ENCODE measurements at places on chromosomes 7 and 10. TPM values are rescaled to one million over a fixed set of nuclear protein-coding genes. Genes with fewer than 3 reads are reported as not detected.

DNA sequence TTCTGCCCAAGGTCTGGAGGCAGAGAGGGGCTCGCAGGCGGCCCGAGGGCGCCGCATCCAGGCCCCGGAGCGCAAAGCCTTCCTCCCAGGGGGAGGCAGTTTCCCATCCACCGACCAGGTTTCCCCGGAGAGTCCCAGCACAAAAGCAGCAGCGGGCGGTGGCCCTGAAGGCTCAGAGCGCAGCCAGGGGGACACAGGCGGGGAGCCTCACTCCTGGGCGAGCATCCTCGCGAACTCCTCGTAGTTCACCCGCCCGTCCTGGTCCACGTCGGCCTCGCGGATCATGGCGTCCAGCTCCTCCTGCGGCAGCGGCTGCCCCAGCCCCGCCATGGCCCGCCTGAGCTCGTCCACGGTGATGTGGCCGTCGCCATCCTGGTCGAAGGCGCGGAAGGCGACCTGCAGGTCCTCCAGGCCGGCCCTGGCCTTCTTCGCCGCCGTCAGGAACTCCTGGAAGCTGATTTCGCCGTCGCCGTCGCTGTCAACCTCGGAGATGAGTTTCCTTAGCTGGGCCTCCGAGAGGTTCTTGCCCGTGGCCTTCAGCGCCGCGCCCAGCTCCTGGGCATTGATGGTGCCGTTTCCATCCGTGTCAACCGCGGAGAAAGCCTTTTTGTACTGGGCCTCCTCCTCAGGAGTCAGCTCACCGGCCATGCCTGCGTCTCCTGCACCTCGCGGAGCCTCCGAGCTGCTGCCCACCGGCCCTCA, 428 bp downstream of the CALML5 start:
- DNase-seq, result no peak

Gene TECPR1
- 45.6 TPM for total RNA-seq

DNA sequence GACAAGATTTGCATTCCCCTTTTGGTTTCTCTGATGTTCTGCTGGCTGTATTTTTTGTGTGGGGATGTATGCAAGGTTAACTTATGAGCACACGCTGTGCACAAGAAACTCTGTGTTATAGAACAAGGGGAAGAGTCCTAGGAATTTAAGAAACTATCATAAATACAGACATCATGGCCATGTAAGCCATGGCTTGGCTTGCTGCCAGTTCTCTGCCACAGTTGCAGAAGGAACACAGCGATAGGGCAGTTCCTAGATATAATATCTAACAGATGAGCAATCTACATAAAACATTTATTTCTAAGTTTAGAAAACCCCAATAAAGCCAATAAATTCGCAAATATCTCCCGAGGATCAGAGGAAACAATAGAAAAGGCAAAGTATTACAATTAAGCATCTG, 153.3 kb downstream of the LRRTM3 start:
- DNase-seq, result no peak

- DNase-seq, result no peak
Measured at GRCh38 chr7:112267944-112268691, 61.6 kb downstream of the ZNF277 start.

GRCh38 chr7:4210821-4211220, 471.3 kb upstream of the FOXK1 start:
- no peak for DNase-seq

Gene RBP3
- not detected for total RNA-seq

DNA sequence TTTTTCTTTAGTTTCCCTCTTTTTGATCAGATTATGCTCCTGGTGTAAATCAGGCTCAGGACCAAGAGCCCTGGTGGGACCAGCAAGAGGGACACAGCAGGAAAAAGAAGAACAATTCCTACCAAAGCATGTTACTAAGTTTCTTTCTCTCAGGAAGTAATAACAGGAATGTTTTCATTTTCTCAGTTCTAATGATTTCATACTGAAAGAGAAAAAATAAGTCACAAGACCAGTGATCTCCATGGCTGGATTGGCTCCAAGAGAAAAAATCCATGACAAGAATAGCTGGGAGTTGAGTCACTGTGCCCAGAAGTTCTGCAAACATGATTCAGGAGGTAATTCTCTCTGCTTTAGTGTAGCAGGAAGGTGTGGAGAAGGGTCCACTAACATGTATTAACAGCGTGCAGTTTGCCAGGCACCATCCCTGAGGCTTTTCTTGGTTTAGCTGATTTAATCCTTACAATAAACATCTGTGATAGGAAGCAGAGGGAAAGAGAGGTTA, 23.8 kb upstream of the IFIT2 start:
- no peak for DNase-seq

Gene TFEC
- total RNA-seq, result 1.2 TPM

DNA sequence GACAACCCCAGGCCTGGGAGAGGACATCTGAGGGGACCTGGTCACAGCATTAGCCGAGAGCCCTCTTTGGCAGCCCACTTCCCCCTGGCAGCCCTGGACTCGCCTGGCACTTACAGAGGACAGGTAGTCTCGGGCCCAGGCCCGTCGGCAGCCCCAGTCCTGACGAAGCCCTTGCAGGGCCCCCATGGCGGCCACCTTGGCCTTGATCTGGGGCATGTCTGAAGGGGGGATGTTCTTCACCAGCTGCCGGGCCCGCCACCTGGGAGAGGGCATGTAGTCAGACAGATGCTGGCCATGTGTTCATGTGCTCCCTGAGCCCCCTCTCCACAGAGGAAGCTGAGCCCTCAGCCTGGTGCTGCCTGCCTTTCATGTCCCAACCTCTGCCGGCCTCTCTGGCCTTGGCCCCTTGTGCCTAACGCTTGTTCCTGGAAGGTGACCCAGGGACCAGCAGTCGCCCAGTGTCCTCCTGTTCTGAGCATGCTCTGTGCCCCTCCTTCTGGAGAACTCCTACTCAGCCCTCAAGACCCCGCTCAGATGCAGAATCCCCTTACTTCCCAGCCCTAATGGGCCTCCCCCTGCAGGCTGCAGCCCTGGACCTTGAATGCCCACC, 13.9 kb downstream of the MYO1G start:
- no peak for DNase-seq

DNA sequence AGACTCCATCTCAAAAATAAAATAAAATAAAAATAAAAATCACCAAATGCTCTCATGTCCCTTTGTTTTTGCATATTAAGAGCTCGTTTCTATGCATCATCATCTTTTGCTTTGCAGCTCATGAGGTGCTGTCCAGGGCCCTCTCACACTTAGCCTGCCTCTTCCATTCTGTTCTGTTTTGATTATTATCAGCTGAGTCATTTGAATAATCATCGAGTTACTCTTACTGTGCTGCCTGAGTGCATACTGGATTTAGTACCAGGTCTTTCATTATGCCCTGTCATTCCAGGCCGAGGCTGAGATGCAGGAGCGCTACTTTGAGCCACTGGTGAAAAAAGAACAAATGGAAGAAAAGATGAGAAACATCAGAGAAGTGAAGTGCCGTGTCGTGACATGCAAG, 33.0 kb downstream of the UCMA start:
- DNase-seq, result no peak

DNA sequence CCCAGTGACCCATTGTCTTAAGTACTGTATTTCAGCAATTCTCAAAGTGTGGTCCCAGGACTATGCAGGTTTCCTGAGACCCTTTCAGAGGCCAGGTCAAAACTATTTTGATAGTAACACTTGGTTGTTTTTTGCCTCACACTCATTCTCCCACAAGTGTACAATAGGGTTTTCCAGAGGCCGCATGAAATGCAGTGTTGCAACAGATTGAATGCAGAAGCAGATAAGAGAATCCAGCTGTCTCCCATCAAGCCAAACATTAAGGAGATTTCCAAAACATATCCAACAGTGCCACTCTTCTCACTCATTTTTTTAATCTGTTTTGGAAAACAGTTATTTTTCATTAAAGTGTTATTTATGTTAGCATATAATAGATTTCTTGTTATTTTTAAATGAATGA, 20.0 kb downstream of the VKORC1L1 start:
- no peak for DNase-seq

Gene MSMB
- total RNA-seq, result not detected

GRCh38 chr7:135209225-135209834, 2.0 kb downstream of the WDR91 start:
- no peak for DNase-seq

Gene CALHM3
- total RNA-seq, result not detected

GRCh38 chr10:122236690-122237306, 34.3 kb upstream of the BTBD16 start:
- no peak for DNase-seq

GRCh38 chr10:56763090-56763489, 402.0 kb upstream of the ZWINT start:
- DNase-seq, result no peak

GRCh38 chr10:116713846-116714245, 28.5 kb downstream of the HSPA12A start:
- DNase-seq, result no peak

- DNase-seq, result no peak
Measured at GRCh38 chr10:112335868-112336265, 38.0 kb upstream of the ACSL5 start.

DNA sequence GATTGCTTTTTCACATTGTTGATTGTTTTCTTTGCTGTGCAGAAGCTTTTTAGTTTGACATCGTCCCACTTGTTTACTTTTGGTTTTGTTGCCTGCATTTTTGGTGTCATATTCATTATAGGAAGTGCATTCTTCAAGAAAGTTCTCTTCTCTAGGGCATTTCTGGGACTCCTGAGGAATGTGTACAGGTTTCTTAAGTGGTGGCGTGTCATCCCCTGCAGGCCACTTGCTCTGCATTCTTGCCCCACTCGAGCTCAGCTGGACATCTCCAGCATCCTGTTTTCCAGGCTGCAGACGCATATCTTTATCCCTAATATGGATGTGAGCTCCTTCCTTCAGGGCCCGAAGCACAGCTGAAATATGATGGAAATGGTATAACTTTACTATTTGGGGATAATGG, 255.6 kb upstream of the HABP2 start:
- DNase-seq, result no peak

DNA sequence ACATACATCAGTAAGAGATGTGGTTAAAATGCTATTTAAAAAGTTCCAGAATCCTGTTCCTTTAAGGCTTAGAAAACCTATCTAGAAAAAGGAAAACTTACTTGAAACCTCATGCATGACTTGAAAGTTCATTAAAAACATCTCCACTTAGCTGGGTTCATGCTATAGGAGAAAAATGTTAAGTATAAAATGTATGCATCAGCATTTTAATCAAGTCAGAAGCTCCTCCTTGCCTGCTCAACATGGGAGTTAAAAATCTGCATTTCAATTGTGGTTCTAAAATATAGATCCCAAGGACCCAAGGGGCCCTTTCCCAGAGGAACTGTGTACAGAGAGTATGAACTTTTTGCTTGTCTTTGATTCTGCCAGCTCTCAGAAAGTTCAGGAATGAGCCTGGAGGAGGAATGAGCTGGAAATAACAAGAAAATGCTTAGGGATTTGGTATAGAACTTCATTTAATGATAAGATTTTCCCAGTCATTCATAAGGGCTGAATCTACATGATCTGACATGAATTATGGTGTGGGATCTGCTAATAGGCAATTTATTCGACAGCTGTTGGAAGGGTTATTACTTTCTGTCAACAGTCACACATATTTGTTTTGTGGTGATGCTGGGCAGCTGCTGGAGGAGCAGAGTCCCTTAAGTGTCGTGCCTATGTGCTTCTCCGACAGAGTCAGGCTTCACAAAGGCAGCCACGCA, 85.6 kb upstream of the MTPN start:
- DNase-seq, result no peak

DNA sequence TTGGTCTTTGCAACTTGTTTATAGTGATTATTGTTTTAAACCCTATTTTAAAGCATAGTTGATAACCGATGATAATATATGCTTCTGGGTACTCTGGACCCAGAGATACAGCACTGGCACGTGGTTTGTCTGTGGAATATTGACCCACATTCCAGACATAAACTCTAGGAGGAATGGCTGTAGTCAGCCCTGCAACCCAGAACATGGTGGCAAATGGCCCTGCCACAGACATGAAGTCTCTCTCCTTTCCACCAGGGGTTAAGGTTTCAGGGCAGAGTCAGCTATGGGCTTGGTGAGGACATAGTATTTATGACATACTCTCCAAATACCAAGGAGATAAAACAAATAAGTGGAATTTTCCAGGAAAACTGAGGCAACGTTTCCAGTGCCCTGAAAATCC, 83.6 kb downstream of the NAMPT start:
- no peak for DNase-seq

- DNase-seq, result no peak
Measured at GRCh38 chr7:157818701-157819454, 482.1 kb downstream of the DNAJB6 start.

DNA sequence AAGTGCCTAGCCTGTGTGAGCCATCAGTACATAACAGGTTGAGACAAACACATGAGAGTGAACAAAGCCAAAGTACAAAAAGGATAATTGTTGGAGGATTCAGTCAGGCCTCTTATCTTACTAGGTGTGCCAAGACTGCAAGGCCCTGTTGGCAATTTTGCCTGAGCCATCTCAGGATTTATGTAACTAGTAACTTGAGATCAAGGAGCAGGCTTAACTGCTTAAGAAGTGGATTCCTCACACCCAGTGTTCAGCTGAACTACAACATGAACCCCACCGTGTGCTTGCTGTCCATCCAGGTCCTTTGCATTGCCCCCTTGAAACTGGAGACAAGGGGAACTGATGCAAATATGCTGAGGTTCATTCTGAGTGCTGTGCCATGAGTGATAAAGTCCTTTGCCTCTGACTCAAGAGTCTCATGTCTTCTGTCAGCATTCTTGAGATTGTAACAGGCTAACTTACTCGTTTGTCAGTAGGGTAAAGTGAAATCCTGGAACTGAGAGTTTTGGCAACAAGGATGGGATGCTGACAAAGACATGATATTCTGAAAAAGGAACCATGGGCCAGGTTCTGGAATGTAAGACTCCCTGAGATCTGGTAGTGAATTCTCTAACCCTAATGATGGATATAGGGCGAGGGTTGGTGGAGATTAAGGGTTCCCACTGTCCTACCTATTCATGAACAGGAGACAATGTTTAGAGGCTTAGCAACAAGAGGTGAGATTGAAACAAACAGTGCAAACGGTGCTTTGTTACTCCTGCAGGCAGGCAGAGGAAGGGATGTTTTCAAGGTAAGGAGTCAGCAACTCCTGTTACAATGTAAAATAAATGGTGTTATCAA, 44.1 kb upstream of the GATAD1 start:
- DNase-seq, result no peak

- DNase-seq, result no peak
Measured at GRCh38 chr10:4243651-4244050, 458.6 kb upstream of the KLF6 start.

GRCh38 chr10:35276889-35277288, 59.4 kb upstream of the CCNY start:
- DNase-seq, result no peak

DNA sequence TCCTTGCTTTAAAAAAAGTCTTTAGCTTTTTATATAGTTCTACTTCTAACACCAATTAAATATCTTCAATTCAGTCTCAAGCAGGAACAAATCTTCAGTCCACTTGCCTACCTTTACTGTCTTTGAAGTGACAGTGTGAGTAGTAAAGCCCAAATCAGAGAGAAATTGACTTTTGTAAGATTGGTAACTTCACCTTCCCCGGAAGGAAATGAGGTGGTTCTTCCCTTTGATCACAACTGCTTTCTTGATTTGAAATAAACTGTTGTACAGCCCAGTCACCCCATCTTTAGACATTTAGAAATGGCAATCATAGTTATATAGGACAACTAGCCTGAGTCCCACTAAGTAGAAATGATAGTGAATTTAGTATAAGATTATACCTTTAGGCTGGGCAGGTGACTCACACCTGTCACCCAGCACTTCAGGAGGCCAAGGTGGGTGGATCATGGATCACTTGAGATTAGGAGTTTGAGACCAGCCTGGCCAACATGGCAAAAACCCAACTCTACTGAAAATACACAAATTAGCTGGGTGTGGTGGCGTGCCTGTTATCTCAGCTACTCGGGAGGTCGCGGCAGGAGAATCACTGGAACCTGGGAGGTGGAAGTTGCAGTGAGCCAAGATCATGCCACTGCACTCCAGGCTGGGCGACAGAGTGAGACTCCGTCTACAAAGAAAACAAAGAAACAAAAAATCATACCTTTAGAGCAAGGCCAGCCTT, 4.7 kb downstream of the FAS start:
- no peak for DNase-seq

Gene CLRN3
- not detected for total RNA-seq
